ENCODE measurements at places on chromosomes 13 and 19.
A peak's percentile ranks its signal among the peaks of the same experiment; 100 is the strongest.

GRCh38 chr19:31285744-31286143 is 63.5 kb downstream of the TSHZ3 start:
- DNase-seq, result no peak

- DNase-seq, result no peak
Observed at GRCh38 chr19:15191982-15192381, 8.8 kb downstream of the NOTCH3 start.

DNA sequence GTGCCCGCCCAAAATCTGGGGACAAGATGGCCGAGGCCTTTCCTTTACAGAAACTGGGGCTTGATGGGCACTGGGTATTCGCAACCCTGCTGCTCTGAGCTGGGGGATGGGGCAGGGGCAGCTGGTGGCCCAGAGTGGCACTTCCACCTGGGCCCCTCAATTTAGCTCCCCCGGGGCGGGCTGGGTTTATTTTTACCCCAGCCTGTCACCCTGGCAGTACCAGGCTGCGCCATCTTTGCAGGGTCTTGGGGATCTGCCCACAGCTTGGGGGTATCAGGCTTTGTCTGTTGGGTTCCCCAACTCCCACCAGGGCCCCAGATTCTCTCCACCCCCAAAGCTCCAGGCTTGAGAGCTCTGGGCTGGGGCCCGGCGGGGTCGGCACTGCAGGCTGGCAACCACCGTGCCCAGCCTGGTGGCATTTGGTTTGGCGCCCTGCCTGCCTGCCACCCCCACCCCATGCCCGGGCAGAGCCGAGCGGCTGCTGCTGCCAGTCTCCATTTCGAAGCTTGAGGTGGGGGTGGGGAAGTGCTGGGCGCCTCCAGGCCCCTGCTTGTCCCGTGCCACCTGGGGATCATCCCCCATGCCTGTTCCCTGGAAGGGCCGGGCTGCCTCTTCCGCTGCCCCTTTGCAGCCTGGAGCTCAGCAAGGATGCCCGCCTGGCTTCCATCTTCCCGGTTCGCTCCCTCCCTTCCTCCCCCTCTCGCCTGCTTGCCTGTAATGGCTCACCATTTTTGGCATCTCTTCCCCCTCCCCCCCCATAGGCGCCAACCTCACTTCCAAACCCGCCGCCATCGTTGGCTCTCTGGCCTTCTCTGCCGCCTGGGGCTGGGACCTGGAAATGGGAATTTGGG is 11.4 kb downstream of the NFIX start:
- DNase-seq, result peak; percentile 55

GRCh38 chr19:38183251-38183897 is 40.6 kb downstream of the DPF1 start:
- no peak for DNase-seq

- DNase-seq, result no peak
Observed at GRCh38 chr19:28556371-28556770, 656.6 kb downstream of the UQCRFS1 start.

- DNase-seq, result no peak
Observed at GRCh38 chr13:46717856-46718255, 79.1 kb downstream of the ESD start.

DNA sequence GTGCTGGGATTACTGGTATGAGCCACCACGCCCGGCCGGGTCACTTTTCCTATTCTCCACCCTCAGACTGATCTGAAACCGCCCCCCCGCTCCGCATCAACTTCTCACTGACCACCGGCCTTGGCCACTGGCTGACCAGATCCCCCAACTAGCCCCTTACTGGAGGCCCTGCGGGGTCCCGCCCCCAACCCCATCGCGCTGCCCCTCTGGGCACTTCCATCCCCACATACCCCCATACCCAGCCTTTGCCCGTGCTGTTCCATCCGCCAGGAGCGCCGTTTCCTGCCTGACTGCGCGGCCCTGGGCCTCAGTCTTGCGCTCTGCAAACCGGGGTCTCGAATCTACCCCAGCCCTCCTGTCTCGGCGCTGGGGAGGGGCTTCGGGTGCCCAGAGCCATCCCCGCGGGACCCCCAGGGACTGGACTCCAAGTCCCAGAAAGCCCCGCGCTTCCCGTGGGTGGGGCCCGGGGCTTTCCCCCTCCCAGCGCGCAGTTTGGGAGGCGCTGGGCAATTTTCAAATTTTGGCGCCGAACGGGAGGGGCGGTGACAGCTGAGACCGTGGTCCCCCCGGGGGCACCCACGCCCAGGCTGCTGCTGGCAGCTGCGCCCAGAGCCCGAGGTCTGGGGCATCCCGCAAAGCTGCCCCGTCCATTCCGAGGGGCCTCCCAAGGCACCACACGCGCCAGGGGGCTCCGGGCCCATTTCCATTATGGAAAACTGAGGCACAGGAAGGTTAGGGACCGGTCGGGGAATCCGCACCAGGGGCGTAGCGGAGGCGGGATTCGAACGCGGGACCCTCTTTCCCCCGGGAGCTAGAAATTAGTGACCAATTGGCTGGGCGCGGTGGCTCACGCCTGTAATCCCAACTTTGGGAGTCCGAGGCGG is 5.2 kb upstream of the LMNB2 start:
- peak; percentile 79 for DNase-seq

- no peak for DNase-seq
Observed at GRCh38 chr13:52936806-52937205, 88.4 kb upstream of the PCDH8 start.

DNA sequence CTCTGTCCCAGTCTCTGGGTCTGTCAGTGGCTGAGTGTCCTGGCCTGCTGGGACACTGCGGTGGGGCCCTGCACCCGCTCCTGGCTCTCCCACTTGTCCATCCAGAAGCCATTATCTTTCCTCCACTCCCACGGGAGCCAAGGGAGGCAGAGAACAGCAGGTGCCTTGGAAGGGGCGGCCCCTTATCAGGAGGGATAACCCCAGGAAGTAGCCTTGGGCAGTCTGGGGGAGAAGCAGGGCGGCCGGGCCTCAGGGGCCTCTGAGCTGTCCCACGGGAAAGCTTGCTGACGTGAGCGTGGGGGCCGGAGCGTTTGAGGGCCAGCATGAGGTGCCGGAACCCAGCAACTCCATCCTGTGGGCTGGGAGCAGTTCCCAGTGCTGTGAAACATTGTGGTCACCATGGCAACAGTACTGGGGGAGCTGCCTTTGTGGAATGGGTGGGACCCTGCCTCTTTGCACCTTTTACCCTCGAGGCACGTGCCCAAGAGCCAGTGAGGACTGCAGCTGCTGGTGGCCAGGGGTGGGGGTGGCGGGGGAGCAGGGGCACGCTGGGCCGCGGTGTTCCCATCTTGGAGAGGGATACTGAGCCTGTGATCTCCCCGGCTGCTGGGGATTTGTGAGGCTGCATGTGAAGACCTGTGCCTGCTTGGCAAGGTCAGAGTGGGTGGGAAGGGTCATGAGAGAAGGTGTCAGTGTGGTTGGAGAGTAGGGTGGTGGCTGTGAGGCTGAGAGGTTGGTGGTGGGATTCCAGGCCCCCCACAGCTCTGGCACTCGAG is 20.9 kb downstream of the KLHL26 start:
- DNase-seq, result peak; percentile 81

DNA sequence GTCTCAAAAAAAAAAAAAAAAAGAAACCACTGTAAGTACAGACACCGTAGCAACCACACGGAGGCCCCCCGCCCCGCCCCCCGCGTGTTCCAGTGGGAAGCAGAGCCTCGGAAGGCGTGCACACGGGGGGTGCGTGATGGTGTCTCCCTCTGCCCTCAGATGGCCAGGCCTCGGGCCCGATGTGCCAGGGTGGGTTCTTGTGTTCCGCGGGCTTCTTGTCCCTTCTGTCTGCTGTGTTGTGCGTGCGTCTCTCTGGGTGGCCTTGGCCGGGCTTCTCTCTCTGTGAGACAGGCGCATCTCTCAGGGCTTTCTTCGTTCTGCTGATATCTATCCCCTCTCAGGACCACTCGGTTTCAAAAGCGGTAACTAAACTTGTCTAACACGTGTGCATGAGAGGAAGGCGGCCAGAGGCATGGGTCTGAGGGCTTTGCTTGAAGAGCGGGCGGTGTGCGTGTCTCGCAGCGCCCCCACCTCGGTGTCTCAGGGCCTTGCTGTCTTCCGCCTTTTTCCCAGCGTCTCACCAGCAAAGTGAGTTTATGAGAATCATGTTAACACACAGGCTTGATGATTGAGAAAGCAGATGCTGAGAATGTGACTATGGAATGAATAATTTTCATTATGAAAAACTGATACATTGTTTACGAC is 12.6 kb downstream of the ATP11A start:
- DNase-seq, result no peak

GRCh38 chr19:30386551-30387143 is 14.5 kb downstream of the ZNF536 start:
- DNase-seq, result no peak

DNA sequence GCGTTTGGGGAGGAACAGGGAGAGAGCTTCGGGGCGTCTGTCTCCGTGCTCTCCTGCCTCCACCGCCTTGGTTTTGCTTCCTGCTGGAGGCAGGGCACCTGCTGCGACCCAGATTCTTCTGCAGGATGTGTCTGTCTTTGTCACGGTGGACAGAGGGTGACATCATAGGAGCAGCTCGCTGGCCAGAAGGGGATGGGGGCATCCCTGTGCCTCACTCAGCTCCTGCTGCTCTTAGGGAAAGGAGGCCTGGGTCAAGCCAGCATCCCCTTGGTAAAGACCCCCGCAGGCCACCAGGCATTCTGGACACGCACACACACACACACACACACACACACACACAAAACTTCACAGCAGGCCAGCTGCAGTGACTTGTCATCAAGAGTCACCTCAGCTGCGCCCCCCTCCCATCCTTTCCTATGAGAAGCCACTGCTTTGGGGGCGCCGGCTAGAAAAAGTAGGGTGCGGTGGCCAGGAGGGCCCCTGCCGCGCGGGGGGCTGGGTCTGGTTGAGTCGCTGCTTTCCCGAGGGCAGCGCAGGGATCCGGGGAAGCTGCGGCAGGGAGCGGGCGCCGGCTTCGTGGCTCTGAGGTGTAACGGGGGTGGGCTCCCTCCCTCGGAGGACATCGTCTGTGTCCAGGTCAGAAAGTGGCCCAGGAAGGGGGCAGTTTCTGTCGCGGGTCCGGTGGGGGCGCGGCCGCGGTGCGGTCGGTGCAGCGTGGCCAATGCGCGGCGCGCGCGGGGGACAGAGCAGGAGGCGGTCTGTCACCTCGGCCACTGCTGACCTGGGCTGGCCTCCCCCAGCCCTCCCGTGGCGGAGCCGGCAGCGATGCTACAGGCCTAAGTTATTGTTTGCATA is 15.8 kb upstream of the NPAS1 start:
- DNase-seq, result no peak

GRCh38 chr19:52923778-52924593 is 758 bp upstream of the ZNF888 start:
- DNase-seq, result peak; percentile 71

DNA sequence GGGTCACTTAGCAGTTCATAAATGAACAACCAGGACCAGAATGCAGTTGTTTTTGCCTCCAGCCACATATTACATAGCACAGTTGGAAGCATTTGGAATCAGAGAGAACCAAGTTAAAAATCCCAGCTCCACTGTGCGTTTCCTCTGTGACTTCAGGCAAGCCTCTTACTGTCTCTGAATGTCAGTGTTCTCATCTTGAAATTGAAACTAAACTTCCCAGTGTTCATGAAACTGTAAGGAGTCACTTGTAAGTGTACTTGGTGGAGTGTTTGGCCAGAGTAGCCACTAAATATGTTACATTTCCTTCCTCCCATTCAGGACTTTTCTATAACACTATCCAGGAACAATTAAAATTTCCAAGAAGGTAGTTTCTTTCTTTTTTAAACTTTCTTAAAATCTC is 276.8 kb downstream of the KCNRG start:
- DNase-seq, result no peak

- DNase-seq, result no peak
Observed at GRCh38 chr13:30824651-30825050, 81.4 kb upstream of the MEDAG start.

DNA sequence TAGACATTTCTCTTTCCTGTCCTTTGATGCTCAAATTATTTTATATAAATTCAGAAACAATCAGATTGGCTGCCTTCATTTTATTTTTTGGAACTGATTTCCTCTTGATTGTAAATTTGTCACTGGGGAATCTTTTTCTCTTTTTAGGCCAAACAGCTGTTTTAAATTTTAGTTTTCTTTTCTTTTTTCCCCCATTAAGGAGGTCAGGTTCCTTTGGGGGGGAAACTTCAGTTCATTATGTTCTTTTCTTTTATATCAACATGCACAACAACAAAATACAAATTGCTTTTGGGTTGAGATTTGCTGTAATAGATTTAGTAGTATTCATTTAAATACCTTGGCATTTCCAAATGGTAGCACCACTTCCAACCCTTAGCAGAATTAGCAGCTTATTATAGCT is 264.8 kb upstream of the SPRY2 start:
- DNase-seq, result no peak

DNA sequence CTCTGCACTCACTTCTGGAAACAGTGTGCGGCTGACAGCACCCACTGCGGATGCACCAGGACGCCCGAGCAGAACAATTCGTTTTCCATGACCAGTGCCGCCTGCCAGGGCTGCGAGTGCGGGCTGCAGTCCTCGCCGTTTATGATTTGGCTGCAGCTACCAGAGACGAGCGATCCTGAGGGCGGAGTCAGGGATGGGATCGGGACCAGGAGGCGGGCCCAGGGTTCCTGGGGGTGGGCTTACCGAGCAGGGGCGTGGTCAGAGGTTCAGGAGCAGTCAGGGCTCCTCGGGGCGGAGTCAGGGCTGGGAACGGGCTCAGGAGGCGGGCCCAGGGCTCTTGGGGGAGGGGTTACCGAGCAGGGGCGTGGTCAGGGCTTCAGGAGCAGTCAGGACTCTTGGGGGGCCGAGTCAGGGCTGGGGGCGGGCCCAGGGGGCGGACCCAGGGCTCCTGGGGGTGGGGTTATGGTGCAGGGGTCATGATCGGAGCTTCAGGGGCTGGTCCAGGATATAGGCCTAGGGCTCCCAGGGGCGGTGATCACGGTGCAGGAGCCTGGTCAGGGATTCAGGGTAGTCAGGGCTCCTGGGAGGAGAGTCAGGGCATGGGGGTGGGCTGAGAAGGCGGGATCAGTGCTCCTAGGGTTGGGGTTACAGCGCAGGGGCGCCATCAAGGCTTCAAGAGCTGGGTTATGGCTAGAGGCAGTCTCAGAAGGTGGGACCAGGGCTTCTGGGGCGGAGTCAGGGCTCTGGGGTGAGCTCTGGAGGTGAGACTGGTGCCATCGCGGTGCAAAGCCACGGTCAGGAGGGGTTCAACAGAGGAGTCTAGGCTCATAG is 1.7 kb downstream of the KLK4 start:
- no peak for DNase-seq

GRCh38 chr13:44618326-44618725 is 42.2 kb upstream of the TSC22D1 start:
- DNase-seq, result no peak

DNA sequence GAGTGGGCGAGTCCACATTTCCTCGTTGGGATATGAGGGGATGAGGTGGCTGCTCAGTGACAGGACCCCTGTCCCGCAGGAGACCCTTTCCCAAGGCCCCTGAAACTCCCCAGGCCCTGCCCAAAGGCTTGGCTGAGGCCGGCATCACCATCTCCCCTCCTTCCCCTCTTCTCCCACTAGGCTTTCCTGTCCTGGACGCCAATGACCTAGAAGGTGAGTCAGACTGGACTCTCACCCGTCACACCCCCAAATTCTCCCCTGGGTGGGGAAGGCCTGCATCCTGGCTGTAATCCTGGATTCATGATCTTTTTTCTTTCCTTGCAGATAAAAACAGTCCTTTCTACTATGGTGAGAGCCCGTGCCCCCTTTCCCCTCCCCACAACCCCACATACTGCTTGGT is 5.3 kb downstream of the FXYD3 start:
- DNase-seq, result no peak

GRCh38 chr13:79997244-79997643 is 343.7 kb downstream of the SPRY2 start:
- DNase-seq, result no peak
